ENCODE measurements at places on chromosomes 16 and 17.

DNA sequence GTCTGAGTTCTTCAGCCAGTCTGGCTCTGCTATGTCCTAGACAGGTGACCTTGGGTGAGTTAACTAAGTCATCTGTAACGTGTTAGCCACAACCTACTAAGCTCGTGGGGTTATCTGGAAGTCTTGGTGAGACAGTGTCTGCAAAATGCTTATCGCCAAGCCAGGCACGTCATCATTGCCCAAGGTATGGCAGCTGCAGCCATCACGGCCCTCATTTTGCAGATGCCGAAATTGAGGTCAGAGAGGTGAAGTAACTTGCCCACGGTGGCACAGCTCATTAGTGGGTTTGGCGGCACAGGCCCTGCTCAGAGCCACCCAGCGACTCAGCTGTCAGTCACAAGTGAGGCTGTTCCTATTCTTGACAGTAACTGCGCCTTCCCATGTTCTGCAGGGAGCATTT, 79.8 kb downstream of the CMIP start:
- DNase-seq: no peak

DNA sequence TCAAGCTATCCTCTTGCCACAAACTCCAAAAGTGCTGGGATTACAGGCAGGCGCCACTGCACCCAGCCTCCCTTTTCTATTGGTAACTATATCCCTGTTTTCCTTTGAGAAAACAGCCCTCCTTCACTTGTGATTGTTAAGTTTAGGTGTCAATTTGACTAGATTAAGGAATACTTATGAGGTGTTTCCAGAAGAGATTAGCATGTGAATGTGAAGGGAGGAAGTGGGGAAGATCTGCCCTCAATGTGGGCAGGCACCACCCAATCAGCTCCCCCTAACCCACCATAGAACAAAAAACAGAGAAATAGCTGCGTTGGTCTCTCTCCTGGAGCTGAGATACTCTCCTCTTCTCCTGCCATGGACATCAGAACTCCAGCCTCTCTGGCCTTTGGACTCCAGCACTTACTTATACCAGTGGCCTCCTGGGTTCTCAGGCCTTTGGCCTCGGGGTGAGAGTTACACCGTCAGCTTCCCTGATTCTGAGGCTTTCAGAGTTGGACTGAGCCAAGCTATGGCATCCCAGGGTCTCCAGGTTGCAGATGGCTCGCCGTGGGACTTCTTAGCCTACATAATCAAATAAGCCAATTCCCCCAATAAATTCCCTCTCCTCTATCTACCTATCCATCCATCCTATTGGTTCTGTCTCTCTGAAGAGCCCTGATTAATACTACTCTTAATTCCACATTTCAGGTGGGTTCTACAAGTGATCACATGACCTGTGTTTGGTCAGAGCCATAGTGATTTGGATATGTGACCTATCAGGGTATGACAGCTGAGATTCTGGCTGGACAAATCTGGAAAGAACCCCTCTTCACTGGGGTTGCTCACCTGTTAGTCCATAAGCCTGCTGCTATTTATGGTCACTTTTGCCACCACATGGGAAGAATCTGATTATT, 12.0 kb upstream of the STAT3 start:
- no peak for DNase-seq

- no peak for DNase-seq
Measured at GRCh38 chr17:76408037-76408849, 23.8 kb downstream of the SPHK1 start.

DNA sequence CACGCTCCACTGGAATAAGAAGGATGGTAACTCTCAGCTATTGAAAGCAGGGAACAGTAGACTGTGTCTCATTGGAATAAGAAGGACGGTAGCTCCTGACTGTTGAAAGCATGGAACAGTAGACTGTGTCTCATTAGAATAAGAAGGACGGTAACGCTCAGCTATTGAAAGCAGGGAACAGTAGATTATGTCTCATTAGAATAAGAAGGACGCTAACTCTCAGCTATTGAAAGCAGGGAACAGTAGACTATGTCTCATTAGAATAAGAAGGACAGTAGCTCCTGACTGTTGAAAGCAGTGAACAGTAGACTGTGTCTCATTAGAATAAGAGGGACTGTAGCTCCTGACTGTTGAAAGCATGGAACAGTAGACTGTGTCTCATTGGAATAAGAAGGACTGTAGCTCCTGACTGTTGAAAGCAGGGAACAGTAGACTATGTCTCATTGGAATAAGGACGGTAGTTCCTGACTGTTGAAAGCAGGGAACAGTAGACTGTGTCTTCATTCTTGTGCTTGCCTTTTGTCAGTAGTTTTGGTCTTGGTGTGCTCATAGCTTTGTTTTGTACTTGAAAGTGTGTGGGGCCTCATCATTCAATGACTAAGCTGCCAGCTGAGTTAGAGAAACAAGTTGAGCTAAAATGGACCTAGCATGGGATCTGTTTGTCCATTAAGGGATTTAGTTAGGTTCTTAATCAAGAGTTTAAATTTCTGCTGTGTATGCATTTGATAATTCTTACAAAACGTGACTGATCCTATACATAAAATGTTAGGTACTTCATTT, 58.5 kb downstream of the BANP start:
- DNase-seq: no peak

DNA sequence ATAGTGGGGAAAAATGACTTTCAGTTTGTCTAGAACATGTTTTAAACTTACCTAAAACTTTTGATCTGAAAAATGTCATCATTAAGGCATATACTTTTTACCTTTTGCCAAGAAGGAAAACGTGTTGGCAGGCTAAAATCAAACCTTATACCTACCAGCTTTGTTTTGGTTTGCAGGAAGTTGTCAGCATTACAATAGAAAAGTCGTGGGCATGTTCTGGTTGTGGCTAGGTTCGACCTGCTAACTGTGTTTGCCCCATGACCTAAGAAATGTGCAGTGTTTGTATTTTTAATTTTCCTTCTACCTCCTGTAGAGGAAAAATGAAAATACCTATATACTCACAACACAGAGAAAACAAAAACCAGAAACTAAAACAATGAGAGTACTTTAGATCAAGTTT, 13.0 kb downstream of the SKAP1 start:
- DNase-seq: no peak

DNA sequence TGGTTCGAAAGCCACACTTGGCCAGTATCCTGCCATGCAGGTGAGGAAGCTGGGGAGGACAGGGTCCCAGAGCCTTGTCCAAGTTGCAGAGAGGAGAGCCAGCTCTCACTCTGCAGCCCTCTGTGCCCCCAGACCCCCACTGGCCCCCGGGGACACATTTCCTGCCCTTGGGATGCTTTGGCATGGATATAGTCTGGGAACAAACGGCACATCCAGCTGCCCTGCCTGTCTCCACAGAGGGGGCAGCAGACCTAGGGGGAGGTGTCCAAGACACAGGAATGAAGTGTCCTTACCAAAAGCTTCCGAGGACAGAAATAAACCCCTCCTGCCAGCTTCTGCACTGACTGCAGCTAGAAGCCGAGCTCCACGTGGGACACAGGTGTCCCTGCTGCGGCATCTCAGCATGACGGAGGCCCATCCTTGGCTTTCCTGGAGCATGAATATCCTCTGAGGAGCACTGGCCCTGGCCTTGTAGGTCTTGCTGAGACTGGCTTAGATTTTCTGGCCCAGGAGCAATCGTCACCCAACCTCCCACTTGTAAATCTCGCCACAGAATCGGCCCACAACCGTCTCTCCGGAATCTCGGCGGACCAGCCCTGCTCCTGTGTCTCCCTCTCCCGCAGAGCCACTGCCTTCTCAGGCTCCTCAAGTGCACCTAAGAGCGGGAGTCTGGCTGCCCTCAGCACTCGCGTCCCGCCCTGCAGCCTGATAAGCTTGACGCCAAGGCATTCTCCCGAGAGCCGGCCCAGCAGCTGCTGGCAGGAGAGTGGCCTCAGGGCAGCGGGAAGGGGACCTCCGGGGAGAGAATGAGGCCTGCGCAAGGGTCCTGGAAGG, 1.1 kb upstream of the CAPN15 start:
- no peak for DNase-seq
